ENCODE measurements at places on chromosomes 11 and 22.

DNA sequence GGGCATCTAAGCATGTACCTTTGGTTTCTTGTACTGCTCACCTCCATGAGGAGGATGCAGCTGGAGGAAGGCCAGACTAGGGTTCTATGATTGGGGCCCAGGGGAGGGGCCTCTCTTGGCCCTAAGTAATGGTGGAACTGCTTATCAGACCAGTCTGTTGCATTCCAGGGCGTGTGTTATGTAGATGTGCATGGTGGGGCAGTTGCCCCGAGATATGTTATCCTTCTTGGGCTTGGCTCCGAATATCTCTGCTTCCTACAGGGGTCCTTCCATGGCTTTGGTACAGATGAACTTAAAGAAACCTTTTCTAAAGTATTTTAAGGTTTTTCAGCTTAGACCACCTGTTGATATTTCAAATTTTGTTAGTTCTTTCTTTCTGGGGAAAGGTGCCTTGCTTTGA is 126.0 kb downstream of the SWAP70 start:
- no peak for DNase-seq

DNA sequence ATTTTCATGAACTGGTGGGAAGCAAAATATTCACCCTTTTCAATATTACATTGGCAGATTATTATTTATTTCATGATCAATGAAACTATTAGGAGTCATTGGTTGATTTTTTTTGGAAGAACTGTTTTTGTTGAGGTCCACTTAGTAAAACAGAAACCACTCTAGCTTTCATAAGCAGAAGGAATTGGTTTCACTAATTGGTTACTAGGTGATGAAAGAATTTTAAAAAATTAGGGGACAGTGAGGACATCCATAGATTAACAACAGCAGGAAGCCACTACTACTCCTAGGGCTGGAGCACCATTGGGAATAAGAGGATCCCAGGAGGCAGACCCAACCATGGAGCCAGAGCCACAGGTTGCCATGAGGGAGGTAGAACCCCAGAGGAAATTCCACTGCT is 74.4 kb upstream of the KCNA4 start:
- no peak for DNase-seq

DNA sequence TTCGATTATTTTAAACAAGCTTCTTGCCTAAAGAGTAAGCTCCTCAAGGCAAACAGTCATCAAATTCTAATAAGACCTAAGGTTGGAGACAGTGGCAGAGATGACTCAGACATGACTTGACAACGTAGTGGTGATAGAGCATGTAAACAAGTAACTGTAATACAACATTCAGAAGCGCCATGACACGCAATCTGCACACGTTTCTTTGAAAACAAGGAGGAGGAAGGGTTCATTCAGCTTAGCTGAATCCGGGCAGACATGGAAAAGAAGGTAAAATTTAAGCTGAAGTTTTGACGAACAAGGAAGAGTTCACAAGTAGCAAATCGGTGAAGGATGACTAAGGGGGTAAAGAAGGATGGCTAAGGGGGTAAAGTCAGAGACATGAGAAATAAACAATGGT is 152.4 kb upstream of the ZC3H12C start:
- no peak for DNase-seq

DNA sequence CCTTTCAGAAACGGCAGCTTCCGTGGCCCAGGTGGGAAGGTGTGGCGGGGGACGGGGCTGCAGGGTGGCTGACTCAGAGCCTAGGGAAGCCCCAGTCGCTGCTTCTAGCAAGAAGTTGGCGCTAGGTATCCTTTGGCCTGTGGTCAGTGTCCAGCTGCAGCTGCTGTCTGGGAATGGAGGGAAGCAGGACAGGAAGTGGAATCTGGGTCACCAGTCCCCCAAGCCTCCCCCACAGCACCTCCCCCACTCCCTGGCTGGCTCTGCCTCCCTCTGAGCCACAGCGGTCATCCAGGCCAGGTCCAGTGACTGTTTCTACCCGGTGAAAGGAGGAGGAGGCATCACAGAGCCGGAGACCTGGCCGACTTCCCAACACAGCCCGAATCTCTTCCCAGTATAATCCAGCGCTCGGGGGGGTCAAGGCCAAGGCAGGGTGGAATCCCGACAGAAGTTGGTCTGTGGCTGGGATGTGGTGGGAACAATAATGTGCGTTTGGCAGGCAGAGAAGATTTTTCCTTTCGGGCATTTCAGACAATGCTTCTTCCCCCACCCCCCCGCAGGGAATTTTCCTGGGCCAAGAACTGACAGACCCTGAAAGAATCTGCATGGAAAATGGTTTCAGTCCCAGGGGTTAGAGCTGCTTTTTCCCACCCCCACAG is 45.1 kb downstream of the C11orf96 start:
- no peak for DNase-seq

- DNase-seq = no peak
Measured at GRCh38 chr11:109974523-109974922, 118.7 kb upstream of the ZC3H12C start.

DNA sequence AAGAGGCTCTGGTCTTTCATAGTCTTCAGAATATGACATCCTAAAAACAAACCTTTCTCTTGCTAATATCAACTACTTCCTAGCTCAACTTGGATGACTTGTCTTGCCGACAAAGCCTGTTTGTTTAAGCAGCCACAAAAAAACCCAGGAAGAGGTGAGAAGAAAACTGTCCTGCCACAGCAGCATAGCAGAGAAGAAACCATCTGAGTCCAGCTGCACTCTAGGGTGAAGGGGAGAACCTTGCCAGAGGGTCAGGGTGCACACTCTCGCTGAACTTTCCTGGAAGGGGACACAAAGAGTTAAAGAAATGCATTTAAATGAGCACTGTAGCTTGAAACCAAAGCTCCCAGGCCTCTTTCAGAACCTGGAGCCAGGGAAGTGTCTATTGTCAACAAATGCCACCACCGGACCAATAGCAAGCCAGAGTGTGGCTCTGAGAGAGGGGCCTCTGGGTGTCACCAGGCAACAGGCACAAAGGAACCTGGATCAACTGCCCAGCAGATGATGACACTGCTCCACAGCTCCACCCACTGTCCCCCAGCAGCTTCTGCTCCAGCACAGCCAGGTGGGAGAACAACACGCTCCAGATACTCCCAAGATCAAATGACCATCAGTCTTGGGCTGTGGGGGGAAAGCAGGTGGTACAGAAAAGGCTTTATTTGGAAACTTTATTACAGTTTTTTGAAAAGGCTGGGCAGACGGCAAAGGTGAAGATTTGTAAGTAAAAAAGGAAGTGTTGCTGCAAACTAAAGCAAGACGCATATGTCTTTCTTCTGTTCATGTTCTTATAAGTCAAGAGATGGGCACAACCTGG is 105.7 kb downstream of the RASSF10 start:
- no peak for DNase-seq

GRCh38 chr11:112087212-112087611 is 539 bp downstream of the SDHD start:
- DNase-seq = no peak

- no peak for DNase-seq
Measured at GRCh38 chr22:39935612-39936011, 24.6 kb upstream of the TMA7B start.

- no peak for DNase-seq
Measured at GRCh38 chr11:112525270-112525669, 264.6 kb upstream of the PLET1 start.

DNA sequence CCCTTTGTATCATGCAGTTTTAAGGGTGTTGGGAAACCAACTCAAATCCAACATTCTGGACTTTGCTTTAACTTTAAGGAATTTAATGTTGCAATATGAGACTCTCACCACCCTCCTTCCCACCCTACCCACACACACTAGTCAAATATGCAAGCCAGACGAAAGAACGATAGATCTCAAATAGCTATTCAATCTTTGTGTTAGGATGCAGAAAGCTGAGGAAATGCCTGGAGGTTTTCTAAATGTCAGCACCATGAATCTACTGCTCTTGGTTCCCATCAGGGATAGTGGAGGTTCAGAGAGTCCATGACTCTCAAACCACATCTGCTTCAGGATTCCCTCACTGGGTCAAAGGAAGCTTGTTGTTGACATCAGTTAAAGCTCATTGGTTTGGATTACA is 33.7 kb downstream of the EXPH5 start:
- no peak for DNase-seq

DNA sequence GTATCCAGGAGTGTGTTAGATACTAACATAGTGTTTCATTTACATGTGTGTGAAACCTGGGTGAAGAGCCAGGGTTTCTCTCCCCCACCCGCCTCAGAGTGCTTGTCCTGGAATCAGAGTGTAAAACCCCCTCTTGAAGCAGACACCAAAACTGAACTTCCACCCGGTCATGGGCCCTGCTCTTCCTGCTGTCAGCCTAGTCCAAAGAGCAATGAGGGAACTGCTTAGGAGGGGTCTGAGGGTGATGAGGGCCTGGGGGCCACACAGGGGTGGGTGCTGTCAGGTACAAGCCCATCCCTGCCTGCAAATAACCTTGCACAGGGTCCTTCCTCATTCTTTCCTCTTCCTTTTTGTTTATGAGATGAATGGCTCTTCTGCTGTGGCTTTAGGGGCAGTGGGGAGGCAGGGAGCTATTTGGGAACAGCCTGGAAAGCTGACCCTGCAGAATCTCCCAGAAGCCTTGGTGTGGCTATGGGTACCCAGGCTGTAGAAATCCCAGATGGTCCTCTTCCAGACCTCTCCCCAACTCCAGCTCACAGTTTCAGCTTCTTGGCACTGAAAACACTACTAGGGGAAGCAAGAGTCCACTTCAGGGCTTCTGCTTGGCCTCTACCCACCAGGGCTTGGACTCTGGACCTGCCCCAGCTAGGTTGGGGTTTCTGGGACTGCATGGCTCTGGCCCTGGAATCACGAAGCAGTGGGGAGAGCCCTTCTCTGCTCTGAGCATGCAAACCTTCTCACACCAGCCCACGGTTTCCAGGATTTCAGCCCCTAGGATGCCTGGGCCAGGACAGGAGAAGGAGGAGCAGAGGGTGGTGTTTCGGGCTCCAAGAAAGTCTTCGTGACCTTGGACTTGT is 8.5 kb downstream of the BATF2 start:
- no peak for DNase-seq

- DNase-seq = no peak
Measured at GRCh38 chr11:65579291-65579690, 3.4 kb downstream of the EHBP1L1 start.

- DNase-seq = no peak
Measured at GRCh38 chr11:31484497-31484896, 24.9 kb downstream of the IMMP1L start.

- DNase-seq = no peak
Measured at GRCh38 chr22:23751441-23751996, 607 bp upstream of the ZNF70 start.

DNA sequence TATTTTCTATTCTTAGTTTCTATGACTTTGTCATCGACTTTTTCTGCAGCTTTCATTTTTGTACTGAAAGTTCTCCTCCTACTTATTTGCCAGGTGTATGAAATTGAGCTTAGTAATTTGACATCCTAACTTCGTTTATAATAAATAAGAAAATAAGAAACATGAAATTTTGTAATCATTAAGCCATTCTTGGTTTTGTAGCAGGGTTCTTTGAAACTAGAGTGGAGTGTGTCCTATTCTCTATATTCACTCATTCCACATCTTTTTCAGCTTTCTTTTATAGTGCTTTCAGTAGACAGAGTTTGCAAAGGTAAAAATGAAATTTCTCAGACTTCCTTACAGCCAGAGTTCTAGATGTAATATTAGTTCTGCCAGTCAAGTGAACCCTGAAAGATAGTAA is 47.8 kb downstream of the FANCF start:
- DNase-seq = no peak

- no peak for DNase-seq
Measured at GRCh38 chr22:45974498-45974897, 2.5 kb downstream of the WNT7B start.

- no peak for DNase-seq
Measured at GRCh38 chr22:27729246-27729645, 72.3 kb downstream of the MN1 start.

DNA sequence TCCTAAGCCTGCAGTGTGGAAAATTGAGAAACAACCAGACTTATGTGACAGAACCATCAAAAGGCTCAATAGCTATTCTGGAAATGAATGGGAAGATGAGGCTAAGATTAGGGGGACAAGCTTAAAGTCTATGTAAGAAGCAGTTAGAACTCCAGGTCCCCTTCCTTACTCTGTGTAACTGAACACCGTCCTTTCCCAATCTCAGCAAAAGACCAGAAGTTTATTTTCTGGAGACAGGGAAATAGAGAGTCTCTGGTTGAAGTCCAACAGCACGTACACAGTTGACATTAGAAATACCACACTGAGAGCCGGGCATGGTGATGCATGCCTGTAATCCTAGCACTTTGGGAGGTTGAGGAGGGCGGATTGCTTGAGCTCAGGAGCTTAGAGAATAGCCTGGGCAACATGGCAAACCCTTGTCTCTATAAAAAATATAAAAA is 93.9 kb downstream of the CD44 start:
- no peak for DNase-seq

- DNase-seq = no peak
Measured at GRCh38 chr11:69939551-69940245, 120.5 kb upstream of the FGF3 start.

GRCh38 chr11:111320728-111321568 is 22.6 kb downstream of the POU2AF3 start:
- no peak for DNase-seq

- no peak for DNase-seq
Measured at GRCh38 chr11:69002570-69003231, 10.3 kb downstream of the MRGPRF start.

GRCh38 chr11:118000067-118000849 is 14.1 kb downstream of the IL10RA start:
- DNase-seq = no peak

DNA sequence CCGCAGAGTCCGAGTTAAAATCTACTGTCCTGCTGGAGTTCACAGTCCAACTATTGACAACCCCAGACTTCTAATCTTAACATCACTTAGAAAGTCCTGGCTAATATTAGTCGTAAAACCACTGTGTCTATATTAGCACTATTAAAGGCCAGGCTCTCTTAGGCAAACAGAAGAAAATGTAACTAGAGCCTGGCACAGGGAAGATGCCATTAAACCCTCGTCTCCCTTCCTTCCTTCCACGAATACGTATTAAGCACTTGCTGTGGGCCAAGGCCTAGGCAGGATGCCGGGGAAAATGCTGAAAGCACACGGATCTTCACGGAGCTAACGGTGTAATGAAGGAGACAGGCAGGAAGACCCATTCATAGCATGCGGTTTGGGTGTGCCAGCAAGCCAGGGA is 81.5 kb upstream of the LMO1 start:
- DNase-seq = no peak

DNA sequence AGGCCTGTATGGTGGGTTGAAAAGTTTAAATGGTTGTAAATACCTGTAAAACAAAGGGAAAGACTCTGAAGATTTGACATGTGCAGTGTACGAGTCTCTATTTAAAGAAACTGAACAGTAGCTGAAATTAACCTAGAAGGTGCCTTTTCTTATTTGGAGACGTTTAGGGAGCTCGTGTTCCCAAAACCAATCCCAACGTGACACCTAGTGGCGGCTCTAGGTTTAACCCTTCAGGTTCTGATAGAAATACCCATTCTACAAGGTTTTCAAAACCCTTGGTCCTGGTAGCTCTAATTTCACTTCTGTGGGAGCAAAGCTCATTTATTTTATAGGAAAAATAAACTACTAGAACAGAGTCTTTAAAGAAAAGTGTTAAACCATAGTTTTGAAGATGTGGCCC is 258.3 kb downstream of the LRRC4C start:
- DNase-seq = peak; percentile 69
